ENCODE measurements at places on chromosomes 6 and 20.

DNA sequence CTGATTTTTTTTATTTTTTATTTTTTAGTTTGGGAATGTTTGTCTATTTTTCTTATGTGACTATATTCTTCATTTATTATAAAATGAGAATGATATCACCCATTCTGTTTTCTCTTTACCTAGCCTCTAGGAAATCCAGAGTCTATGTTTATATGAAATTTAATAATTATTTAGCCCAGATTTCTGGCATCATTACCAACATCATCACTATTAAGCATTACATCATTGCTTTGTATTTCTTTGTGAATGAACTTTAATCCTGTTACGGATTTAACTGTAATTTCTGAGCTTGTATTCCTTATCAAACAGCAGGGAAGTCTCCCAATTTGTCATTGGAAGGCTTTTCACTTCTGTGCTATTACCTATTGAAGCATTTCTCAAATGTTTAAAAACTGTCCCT, 72.7 kb upstream of the NOX3 start:
- no peak for DNase-seq

DNA sequence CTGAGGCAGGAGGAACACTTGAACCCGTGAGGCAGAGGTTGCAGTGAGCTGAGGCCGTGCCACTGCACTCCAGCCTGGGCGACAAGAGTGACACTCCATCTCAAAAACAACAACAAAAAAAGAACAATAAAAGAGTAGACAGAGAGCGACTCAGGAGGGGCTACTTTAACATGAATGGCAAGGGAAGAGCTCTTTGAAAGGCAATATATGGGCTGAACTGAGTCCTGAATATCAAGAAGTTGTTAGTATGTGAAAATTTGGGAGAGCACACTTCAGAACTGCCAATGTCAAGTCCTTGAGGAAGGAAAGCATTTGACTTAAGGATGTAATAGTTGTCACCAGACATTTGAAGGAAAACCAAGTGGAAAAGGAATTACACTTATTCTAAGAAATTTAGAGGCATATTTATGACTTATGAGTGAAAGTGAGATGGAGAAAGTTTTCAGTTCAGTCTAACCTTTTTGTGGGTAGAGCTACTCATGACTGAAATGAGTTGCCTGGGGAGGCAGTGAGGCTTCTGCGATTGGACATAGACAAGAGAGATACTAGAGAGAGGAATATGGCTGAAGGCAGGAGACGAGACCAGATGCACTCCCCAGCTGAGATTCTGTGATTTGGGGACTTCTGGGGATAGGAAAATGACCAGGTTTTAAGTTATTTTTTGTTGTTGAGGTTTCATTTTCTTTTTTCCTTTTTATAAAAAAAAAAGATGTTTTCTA, 48.6 kb upstream of the SLC16A10 start:
- no peak for DNase-seq

DNA sequence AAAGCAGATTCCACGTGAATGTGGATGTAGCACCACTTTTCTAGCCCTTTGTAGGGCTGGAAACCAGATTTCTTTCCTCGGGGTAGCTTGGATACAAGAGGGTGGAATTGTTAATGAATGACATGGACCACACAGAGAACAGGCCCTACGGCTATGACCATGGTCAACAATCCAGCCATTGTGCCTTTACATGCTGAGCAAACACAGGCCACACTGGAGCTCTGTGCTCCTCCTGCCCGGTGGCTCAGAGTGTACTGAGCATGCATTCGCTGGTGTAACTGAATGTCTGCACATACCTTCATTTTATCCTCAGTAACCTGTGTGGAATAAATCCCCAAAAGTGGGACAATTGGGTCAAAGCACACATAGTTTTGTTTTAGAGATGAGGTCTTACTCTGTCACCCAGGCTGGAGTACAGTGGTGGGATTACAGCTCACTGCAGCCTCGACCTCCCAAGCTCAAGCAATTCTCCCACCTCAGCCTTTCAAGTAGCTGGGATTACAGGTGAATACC, 32.8 kb downstream of the LRP11 start:
- no peak for DNase-seq

GRCh38 chr6:74946961-74947360, 258.9 kb downstream of the COL12A1 start:
- no peak for DNase-seq

DNA sequence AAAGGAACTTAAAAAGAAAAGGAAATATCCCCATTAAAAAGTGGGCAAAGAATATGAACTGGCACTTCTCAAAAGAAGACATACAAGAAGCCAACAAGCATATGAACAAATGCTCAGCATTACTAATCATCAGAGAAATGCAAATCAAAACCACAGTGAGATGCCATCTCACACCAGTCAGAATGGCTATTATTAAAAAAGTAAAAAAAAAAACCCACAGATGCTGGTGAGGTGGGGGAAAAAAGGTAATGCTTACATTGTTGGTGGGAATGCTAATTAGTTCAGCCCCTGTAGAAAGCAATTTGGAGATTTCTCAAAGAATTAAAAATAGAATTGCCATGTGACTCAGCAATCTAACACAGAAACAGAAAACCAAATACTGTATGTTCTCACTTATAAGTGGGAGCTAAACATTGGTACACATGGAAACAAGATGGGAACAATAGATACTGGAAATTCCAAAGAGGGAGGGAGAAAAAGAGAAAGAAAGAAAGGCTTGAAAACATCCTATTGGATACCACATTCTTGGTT, 437.1 kb downstream of the GRIK2 start:
- no peak for DNase-seq

DNA sequence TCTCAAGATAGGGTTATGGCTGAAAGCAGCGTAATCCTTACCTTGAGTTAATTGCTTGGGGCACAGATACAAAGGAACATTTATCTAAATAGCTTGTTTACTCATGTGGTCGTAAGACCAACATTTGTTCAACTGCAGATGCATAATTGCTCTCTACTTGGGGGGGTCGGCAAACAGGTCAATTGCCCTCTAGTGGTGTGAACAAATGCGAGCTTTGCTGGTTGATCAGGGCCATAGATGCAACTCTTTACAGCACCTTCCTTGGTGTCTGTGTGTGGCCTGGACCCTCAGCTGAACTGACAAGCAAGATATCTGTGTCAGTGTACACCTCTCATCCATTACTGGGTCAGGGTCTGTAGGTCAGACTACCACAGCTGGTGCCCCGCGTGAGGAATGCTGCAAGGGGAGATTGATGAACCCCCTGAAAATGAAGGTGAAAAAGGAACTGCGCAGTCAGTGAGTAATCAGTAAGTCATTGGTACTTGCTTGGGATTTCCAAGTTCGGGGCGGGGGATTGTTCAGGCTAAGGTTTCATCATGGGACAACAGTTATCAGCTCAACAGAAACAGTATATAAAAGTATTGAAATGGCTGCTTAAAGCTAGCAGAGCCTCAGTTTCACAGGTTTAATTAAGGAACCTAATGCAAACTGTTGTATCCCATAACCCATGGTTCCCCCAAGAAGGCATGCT, 24.0 kb downstream of the HLA-DPA1 start:
- no peak for DNase-seq

DNA sequence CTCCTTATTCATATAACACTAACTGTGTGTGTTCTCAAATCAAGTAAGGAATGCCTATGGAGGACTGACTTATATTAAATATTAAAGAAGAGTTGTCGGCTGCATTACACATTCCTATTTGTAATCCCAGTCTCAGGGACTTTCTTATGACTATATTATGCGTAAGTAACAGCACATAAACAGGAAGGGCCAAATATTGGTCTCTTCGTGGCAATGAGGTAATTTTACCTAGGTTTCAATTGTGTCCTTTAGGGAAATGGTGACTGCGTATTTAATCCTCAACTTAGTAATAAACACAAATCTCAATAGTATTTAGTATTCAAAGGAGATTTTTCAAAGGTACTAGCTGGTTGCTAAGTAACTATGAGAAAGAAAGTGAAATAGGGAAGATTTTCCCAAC, 22.8 kb upstream of the EPM2A start:
- no peak for DNase-seq

- DNase-seq = no peak
Measured at GRCh38 chr6:19547507-19547906, 289.7 kb upstream of the ID4 start.

GRCh38 chr20:59961423-59961822, 3.2 kb downstream of the CDH26 start:
- DNase-seq = no peak

- no peak for DNase-seq
Measured at GRCh38 chr20:45105317-45105716, 4.4 kb upstream of the KCNS1 start.

DNA sequence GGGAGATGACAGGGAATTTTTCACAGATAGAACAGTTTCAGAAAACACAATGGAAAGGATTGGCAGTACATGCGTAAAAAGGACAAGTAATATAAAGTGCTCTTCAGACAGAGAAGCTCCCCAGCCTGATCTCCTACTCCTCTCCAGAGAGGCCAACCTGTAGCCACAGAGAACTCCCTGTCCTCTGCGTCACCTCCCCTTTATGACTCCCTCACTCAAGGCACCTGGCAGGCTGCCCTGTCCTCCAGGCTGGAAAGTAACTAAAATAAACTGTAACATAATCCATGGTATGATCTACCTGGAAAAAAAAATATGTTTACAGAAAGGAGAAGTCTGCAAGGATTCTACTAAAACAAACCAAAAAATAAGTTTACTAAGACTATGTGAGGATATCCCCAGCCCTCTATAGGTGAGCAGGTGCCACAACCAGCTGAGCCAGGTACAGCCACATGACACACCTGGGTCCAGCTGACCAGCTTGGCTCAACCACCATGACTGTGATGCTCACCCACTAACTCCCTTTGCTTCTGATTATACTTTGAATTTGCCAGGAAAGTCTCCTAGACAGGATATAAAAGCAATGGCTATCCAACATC, 29.2 kb downstream of the MBOAT1 start:
- no peak for DNase-seq

DNA sequence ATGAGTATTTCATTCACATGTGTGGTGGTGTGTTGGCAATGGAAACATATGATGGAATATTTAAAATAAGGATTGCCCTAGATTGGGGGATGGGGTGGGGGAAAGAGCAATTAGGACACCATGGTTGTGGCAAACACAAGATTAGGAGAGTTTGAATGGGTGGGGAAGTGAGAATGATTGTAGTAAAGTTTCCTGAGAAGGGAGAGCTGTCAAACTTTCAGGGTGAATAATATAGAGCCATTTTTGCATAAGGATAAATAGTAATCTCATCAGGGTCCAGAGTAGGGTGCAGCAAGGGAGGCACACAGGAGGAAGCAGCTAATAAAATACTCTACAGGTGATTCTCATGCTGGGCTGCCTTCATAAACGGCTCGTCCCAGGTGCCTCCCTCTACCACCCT, 294.9 kb upstream of the MARCKS start:
- no peak for DNase-seq

GRCh38 chr6:56349194-56349593, 101.8 kb upstream of the COL21A1 start:
- DNase-seq = no peak

- DNase-seq = no peak
Measured at GRCh38 chr6:129894921-129895320, 33.8 kb upstream of the TMEM244 start.

GRCh38 chr6:45478240-45478639, 100.5 kb upstream of the SUPT3H start:
- no peak for DNase-seq

- no peak for DNase-seq
Measured at GRCh38 chr6:101645770-101646169, 252.3 kb downstream of the GRIK2 start.

- no peak for DNase-seq
Measured at GRCh38 chr6:155614606-155615005, 159.0 kb upstream of the NOX3 start.

- no peak for DNase-seq
Measured at GRCh38 chr6:158803733-158804143, 15.4 kb downstream of the EZR start.

GRCh38 chr20:20261159-20261558, 106.7 kb upstream of the INSM1 start:
- no peak for DNase-seq

DNA sequence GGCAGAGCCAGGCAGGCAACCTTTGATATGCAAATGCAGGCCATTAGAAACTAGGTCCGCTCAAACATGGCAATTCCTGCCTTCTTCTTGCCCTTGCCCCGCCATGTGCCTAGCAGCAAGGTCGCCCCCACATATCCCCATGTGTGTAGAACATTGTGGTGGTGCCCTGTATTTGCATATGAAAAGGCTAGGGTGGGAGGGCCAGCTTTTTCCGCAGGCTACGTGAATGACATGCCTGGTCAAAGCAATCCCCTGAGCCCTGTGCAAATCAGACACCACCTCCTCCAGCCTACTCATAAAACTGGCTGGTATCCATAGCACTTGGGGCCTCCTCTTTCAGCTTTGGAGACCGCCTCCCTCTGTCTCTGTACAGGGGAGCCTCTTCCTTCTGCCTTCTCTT, 31.6 kb downstream of the GSTA2 start:
- no peak for DNase-seq

DNA sequence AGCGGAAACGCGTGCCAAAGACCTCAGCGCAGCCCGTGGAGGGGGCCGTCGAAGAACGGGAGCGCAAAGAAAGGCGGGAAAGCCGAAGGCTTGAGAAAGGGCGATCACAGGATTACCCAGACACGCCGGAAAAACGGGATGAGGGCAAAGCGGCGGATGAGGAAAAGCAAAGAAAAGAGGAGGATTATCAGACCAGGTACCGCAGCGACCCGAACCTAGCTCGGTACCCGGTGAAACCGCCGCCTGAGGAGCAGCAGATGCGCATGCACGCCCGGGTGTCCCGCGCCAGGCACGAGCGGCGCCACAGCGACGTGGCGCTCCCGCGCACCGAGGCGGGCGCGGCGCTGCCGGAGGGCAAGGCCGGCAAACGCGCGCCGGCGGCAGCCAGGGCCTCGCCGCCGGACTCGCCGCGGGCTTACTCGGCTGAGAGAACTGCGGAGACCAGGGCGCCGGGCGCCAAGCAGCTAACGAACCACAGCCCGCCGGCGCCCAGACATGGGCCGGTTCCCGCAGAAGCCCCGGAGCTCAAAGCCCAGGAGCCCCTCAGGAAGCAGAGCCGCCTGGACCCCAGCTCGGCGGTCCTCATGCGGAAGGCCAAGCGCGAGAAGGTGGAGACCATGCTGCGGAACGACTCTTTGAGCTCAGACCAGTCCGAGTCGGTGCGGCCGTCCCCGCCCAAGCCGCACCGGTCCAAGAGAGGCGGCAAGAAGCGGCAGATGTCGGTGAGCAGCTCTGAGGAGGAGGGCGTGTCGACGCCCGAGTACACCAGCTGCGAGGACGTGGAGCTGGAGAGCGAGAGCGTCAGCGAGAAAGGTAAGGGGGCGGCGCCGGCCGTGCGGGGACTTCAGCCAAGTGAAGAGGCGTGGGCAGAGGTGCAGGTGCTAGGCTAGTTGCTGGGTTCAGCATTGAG, 296.2 kb downstream of the RIMS1 start:
- peak; percentile 60 for DNase-seq

GRCh38 chr20:62405108-62405980, 1.7 kb downstream of the CABLES2 start:
- DNase-seq = no peak

DNA sequence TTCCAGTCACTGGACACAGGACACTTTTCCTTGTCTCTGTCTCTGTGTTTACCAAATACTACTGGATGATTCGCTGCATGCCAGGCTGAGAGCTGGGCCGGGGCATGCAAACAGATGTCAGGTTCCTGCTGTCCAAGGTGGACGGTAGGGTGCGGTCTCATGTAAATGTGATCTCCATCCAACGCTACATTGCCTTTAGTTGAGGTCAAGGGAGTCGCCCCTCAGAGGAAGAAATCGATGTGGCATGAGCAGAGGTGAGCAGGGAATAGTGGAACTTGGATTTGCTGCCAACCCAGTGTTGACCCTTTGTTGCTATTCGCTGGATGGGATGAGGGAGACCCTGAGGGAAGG, 9.8 kb upstream of the TOX2 start:
- no peak for DNase-seq

Measured in NCI-H2227 treated with DMSO at 0.1 percent for 48 hours (cell line).